ENCODE measurements at places on chromosomes 6 and 20.

DNA sequence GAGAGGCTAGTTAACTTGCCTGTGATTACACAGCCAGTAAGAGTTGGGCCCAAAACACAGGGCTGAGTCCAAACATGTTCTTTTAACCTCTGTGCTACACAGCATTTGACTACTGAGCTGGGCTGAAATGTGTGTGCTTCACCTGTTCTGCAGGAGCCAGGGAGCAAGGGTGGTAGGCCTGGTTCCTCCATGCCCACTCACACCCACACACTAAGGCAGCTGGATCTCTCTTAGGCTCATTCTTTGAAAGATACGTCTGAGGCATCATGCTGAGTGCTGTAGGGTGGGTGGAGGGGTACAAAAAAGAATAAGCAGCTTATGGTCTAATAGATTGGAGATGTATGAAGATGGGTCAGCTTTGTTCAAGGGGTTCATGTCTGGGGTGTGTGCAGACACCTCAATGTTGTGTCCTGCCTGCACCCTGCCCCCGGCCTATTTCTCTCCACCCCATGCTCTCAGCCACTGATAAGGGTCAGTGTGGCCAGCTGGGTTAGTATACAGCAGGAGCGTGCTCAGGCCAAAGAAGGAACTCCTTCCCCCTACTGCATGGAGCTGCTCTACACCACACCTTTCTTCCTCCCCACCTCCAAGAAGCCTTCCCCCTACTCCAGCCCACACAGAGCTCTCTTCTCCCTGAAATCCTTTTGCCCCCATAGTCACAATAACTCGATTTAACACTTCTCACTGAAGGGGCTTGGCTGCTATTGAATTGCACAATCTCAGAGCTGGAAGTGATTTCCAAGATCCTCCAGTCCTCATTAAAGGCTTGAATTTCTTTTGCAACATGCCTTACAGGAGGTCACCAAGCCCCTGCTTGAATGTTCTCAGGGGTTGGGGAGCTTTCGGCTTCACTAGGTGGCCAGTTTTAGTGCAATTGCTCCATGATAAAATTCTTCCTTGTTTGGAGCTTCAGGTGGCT is 3.4 kb downstream of the PPP2R5D start:
- no peak for DNase-seq

- DNase-seq = no peak
Measured at GRCh38 chr6:161413355-161413771, 139.5 kb upstream of the AGPAT4 start.

DNA sequence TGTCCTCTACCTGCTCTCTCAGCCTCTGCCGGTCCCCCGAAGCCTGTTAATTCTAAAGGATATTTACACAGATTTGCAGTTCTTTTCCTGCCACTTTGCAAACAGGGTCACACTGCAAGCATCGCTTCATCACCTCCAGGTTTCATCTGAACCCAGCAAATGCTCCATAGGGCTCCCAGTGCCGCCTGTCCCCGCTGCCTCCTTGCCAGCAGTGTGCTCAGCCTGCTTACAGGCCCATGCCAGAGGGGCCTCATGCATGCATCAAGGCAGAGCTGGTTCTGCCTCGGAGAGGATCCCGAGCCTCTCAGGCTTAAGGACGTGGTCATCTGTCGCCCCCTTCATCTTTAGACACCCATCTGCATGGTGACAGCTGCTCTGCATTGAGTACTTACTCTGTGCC is 10.5 kb downstream of the SIRPA start:
- no peak for DNase-seq

DNA sequence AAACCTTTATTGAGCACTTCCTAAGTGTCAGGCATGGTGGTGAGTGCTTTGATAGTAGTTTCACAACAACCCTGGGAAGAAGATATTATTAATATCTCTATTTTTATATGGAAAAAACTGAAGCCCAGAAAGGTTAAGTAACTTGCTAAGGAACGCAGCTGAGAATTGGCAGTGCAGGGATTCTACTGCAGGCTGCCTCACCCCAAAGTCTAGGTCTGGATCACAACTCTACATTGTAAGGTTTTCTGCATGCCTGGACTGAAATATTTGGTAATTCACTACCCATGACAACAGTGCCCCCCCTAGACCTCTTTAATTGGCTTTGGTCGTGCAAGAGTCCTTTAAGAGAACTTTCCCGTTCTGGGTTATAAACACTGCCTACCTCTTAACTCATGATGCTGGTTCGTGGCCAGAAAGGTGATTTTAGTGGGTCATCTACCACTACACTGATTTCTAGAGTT is 67.1 kb upstream of the KCNQ5 start:
- no peak for DNase-seq

DNA sequence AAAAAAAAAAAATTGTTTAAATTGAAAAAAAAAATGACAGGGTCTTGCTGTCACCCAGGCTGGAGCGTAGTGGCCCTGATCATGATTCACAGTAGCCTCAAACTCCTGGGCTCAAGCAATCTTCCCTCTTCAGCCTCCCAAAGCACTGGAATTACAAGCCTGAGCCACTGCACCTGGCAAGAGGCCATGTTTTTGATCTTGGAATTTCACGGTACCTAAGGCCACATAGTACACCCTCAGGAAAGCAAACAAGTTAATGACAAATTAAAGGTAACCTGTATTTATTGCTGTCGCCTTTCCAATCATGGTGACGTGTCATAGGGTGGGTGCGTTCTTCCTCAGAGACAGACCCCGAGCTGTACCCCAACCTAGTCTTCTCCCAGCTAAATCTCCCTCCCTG is 79.2 kb downstream of the LINC00237 start:
- no peak for DNase-seq

GRCh38 chr6:15946701-15947385 is 182.0 kb upstream of the MYLIP start:
- DNase-seq = no peak

GRCh38 chr20:57514273-57514751 is 10.6 kb downstream of the CTCFL start:
- DNase-seq = peak; percentile 30

- no peak for DNase-seq
Measured at GRCh38 chr20:57205606-57206219, 60.7 kb downstream of the BMP7 start.

DNA sequence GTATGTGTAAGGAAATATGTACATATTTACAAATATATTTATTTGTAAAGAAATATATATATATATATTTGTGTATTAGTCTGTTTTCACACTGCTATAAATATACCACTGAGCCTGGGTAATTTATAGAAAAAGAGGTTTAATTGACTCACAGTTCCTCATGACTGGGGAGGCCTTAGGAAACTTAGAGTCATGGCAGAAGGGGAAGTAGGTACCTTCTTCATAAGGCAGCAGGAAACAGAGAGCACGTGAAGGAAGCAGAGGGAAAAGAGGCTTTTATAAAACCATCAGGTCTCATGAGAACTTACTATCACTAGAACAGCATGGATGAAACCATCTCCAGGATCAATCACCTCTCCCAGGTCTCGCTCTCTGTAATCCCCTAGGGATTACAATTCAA is 644.5 kb upstream of the HS3ST5 start:
- no peak for DNase-seq

DNA sequence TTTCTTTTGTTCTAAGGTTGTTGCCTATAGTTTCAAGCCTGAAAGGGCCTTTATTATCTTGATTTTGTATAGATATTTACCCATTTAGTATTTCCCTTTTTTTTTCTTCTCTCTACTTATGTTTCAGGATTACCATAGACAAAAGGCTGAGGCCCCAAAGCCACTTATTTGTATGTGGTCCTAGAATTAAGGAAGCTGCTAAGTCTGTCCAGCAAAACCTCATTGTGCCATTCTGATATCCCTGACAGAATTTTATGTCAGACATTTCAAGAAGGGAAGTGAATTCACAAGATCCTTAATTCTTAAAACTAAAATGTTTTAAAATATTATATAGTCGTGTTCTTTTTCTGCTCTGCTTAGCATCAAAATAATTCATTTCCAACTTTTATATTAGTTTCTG is 6.9 kb downstream of the HAO1 start:
- DNase-seq = no peak

GRCh38 chr6:159104931-159105330 is 60.1 kb upstream of the TAGAP start:
- DNase-seq = peak; percentile 36

DNA sequence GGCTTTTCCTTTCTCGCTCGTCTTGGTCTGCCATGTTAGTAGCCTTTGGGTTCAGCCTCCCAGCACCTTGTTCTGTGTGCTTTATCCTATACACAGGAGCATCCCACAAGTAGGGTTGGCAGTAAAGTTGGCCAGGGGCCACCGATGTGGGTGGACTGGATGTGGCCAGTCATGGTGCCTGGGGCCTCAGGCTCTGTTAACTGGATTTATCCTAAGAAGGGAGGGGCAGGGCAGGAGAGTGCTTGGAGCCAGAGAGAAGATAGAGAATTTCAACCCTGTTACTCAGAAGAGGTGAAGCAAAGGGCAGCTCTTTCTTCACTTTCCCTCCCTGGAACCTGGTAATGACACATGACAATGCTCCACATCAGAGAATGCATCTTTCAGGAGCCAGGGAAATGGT is 14.1 kb upstream of the SIRPB2 start:
- DNase-seq = no peak

DNA sequence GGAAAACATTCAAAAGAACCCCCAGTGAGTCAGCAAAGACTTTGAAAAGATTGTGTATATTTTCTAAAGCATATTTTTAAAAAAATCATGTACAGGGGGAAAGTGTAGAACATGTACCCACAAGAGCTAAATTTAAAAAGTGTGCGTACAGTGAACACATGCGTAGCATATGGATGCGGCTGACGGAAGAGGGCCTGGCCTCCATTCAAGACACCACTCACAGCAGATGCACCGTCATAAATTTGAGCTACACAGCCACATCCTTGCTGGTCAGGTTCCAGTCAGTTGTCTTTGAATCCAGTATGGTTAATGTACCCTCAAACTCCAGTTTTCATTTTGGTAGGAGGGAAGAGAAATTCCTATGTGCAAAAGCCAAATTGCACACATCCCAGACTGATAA is 54.3 kb upstream of the SPACA1 start:
- DNase-seq = no peak

DNA sequence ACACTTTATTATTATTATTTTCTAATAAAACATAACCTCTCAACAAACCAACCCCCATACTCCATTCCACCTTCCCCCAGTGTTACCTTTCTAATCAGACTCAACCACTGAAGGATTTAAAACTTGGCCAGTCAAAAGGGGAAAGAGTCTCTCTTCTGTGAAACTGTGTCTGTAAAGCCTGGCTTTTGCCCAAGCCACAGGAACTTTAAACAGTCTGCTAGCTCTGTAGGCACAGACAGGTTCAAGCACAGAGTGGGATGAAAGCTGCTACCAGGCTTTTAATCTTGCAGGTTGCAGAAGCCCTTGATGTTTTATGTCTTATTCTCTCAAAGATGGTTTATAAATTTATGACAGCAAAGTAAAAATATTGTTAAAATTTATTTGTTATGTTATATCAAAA is 585.7 kb downstream of the TENT5A start:
- DNase-seq = no peak

DNA sequence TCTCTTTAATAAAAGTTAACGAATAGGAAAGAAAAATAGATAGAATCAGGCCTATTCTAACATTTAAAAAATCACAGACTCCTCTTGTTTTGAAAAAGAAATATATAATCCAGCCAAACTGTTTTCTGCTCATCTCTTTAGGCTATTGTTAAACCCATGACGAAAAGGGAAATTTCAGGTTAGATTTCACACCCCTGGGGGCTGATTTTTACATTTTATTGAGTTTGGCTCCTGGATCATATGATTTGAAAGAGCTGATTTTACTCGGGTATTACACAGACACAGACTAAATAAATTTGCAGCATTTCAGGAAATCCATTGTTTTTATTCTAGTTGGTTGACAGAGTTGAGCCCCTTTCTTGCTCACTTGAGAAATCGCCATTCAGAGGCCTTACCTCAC is 135.8 kb upstream of the HMGCLL1 start:
- DNase-seq = no peak

- DNase-seq = no peak
Measured at GRCh38 chr6:115891111-115891669, 169.5 kb downstream of the FRK start.

DNA sequence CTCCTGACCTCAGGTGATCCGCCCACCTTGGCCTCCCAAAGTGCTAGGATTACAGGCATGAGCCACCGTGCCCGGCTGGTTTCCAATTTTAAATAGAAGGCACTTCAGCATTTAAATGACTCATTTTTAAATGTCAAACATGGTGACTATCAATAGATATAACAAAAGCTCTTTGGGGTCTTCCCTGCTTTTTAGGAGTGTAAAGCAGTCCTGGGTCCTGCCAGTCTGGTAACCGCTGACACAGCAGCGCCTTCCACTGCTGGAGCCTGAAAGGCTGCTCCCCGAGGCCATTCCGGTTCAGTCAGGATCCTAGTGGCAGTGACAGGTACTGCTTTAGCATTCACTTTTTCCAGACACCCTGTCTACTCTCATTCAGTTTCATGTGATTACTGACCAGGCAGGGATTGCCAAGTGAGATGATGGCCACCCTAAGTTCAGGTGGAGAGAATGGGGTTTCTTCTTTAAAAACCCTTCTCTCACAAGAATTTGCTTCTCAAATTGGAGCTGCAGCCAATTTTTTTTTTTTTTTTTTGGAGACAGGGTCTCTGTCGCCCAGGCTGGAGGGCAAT is 5.1 kb downstream of the DIDO1 start:
- peak; percentile 66 for DNase-seq

DNA sequence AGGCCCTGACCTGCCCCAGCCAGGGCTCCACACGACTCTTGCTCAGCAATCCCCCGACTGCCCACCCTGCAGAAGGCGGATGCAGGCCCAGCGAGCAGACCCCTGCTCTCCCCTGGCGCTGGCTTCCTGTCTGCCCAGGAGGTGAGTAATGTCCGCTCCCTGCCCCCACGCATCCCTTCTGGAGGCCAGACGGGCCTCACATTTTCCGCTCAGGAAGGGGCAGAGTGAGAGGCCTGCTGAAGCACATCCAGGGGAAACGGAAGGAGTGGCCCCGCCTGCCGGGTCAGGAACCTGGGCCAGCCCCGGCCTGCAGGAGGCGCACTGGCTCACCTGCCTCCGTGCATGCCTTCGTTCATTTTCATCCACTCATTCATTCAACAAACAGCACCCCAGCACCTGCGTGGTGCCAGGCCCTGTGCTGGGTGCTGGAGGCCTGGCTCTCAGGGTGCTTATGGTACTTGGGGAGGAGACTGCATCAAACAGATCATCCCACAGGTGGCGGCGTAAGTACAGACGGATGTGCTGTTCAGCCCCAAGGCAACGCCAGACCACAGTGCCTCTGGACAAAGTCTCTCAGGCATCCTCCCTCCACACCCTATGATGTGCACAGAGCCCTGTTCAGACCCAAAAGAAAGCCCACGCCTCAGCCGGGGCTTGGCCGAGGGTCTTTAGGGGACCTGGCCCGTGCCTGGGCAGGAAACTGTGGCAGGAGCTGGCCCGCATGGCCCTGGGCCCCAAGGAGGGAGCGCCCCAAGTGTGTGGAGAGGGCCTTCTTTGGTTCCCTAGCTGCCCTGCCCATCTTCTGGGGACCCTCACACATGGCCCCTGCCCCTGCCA is 112.1 kb downstream of the ASXL1 start:
- DNase-seq = no peak
